ENCODE measurements at places on chromosomes 3 and 15.

DNA sequence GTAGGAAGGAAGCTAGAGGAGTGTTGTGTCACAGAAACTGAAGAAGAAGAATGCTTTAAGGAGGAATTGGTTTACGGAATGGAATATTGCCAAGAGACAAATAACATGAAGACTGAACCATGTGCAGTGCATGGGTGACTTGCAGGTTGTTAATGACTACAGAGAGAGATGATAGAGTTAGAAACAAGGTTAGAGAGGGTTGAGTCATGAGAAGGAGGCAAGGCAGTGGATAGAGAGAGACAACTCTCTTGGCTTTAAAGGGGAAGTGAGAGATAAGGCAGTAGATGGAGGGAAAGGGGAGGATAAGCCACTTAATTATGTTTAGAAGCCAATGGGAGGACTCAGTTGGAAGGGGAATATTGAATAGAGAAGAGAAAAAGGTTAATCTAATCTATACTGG lies 119.3 kb upstream of the CCNL1 start:
- DNase-seq = no peak

DNA sequence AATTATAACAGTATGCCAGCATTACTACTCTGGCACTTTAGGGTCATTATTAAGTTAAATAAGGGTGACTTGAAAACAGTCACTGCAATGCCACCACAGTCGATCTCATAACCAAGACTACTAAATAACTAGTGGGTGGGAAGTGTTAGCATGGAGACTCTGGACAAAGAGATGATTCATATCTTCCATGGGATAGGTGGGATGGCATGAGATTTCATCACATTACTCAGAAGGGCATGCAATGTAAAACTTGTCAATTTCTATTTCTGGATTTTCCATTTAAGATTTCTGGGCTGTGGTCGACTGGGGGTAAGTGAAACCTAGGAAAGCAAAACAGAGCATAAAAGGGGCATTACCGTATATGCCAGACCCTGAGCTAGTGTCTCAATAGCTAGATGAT lies 538.9 kb upstream of the GRM7 start:
- DNase-seq = no peak

- DNase-seq = no peak
Observed at GRCh38 chr3:130941793-130942192, 47.9 kb downstream of the ATP2C1 start.

- no peak for DNase-seq
Observed at GRCh38 chr3:59257506-59257905, 207.7 kb upstream of the CFAP20DC start.

- no peak for DNase-seq
Observed at GRCh38 chr3:61541694-61542093, 19.7 kb upstream of the PTPRG start.

Data from stimulated activated CD4-positive, alpha-beta T cell treated with anti-CD3 and anti-CD28 coated beads, Interleukin-1b, Interleukin-23, amount 100 ng/mL, for 4 hours (primary cell).